ENCODE measurements at places on chromosomes 12 and 14. TPM values are rescaled to one million over a fixed set of nuclear protein-coding genes. Genes with fewer than 3 reads are reported as not detected.

DNA sequence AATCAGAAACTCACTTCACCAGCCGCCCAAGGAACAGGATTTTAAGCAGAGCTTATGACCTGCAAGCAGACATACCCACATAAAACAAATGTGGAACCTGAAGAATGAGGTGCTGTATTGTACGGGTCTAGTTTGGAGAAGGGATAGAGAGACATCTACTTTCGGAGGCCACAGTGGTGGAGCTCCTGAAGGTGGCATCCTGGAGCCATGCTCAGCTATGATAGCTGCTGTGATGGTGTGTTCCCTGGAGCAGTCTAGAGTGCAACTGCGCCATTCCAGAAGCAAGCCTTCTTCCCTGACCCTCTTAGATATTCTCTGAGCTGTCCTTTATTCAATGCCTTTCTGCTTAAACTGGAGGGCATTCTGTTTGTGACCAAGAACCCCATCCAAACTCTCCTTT is 402.6 kb downstream of the FUT8 start:
- DNase-seq = no peak

- no peak for DNase-seq
Measured at GRCh38 chr14:100605706-100606686, 18.8 kb upstream of the BEGAIN start.

- no peak for DNase-seq
Measured at GRCh38 chr12:97637770-97638169, 175.2 kb downstream of the RMST start.

The ADCY6 gene
- total RNA-seq = 0.21 TPM
